ENCODE measurements at places on chromosomes 2 and 18.

- DNase-seq = no peak
Observed at GRCh38 chr2:190537765-190538164, 3.2 kb upstream of the NEMP2 start.

DNA sequence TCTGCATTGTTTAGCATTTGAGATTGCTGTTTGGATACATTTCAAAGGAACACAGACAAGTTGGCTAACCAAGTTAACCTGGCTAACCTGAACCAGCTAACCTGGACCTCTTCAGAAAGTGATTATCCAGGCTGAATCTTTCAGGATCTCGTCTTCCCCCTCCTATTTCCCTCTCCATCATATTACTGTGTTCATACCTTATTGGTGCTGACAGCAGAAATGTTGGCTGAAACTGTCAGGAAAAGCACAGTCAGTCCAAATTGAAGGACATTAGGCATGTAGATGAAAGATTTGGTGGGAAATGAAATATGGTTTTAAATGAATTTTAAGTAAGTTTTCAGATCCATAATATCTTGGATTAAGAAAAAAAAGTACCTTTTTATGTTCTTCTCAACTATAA lies 92.5 kb upstream of the NEUROD1 start:
- no peak for DNase-seq

- no peak for DNase-seq
Observed at GRCh38 chr2:66507673-66508201, 72.8 kb downstream of the MEIS1 start.

DNA sequence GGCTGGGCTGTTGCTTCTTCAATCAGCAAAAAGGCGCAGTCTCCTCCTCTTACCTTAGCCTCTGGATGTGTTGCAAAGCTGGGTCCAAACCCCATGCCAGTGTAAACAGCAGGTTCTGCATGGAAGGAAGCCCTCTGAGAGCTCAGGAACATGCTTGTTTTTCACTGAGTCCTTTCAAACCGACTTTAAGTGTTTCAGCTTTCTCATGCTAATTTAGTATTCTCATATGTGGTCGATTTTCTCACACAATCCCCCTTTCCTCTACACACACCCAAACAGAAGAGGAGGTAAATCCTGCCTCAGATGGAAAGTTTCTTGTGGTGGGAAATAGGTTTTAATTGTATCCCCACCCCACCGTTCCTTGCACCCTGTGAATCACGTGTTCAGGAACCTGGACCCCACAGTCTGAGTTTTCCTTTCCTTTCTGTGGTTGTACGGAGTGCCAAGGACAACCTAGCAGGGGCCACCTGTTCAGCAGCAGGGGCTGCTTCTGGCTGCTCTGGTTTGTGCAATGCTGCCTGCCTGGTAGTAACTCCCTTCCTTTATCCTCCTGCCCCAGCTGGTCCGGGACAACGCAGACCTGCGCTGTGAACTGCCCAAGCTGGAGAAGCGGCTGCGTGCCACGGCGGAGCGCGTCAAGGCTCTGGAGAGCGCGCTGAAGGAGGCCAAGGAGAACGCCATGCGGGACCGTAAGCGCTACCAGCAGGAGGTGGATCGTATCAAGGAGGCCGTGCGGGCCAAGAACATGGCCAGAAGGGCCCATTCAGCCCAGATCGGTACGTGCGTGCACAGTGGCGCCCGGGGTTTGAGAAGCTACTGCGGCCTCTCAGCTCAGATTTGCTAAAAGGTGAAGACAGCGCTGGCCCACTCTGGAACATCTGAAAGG lies 28.7 kb upstream of the LYPD6B start:
- DNase-seq = no peak

- DNase-seq = no peak
Observed at GRCh38 chr18:48797841-48798255, 152.9 kb downstream of the SMAD7 start.

GRCh38 chr2:177359836-177360595 lies 32.6 kb upstream of the AGPS start:
- DNase-seq = no peak

- DNase-seq = no peak
Observed at GRCh38 chr18:80154293-80154692, 45.2 kb downstream of the ADNP2 start.
